ENCODE measurements at places on chromosomes 6 and 20. TPM values are rescaled to one million over a fixed set of nuclear protein-coding genes. Genes with fewer than 3 reads are reported as not detected.

SLC22A2 gene
- 0.23 TPM for total RNA-seq

TNFRSF6B gene
- 95.5 TPM for total RNA-seq

AK9 gene
- total RNA-seq: 6.5 TPM

APOM gene
- total RNA-seq: 0.89 TPM

TSHZ2 gene
- not detected for total RNA-seq

CCDC170 gene
- total RNA-seq: 0.32 TPM

NDRG3 gene
- total RNA-seq: 20.2 TPM

SLC26A8 gene
- not detected for total RNA-seq

Data from smooth muscle cell of the umbilical artery (primary cell).